Stimulated activated CD4-positive, alpha-beta T cell treated with anti-CD3 and anti-CD28 coated beads, Interleukin-4, amount 100 ng/mL, for 48 hours (primary cell): ENCODE measurements at places on chromosomes 11 and 22.
A peak's percentile ranks its signal among the peaks of the same experiment; 100 is the strongest.

DNA sequence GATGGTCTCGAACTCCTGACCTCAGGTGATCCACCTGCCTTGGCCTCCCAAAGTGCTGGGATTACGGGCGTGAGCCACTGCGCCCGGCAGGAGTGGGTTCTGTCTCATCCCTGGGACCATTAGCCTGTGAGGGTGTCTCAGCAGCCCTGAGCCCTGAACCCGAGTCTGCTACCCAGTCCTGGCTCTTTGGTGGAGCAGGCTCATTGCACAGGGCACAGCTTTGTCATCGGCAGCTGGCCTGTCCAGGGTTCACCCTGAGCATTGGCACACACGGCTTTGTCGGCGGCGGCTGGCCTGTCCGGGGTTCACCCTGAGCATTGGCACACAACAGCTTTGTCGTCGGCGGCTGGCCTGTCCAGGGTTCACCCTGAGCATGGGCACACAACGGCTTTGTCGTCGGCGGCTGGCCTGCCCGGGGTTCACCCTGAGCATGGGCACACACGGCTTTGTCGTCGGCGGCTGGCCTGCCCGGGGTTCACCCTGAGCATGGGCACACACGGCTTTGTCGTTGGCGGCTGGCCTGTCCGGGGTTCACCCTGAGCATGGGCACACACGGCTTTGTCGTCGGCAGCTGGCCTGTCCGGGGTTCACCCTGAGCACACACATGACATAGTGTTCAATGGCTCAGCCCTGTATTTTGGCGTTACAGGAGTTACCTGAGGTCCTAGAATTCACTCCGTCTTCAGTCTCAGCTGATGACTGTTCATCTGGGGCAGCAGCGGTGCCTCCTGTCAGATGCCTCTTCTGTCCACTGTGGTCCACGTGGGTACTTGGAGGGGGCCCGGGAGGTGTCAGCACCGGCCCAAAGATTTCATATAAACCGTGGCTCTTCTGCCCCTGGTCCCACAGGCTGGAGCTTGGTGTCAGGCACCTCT is 1082.5 kb downstream of the BRD1 start:
- DNase-seq, result no peak

GRCh38 chr22:20043057-20043996 is 22.4 kb downstream of the TANGO2 start:
- DNase-seq, result no peak

GRCh38 chr11:61041755-61042518 is 60.4 kb upstream of the CD5 start:
- peak; percentile 59 for DNase-seq

GRCh38 chr11:76232026-76232665 is 25.8 kb upstream of the WNT11 start:
- DNase-seq, result no peak

- no peak for DNase-seq
Observed at GRCh38 chr11:65915101-65915820, 3.6 kb downstream of the C11orf68 start.

DNA sequence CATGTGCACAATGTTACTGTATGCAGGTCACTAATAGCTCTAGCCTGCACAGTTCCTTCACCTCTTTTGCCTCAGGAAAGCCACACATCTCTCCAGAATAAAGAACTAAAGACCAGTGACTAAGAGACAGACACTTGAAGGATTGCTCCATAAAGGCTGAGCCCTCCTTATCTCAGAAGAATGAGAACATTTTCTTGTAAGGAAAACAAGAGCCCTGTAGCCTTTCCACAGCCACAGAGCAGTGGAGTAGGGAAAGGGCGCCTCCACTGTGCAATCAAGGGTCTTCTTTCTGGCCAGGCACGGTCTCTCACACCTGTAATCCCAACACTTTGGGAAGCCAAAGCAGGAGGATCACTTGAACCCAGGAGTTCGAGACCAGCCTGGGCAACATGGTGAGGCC is 202.6 kb upstream of the TMEM45B start:
- DNase-seq, result no peak

GRCh38 chr11:67033661-67034166 is 10.8 kb downstream of the SYT12 start:
- no peak for DNase-seq
